Naive thymus-derived CD8-positive, alpha-beta T cell (primary cell): ENCODE measurements at places on chromosomes 4 and X. TPM values are rescaled to one million over a fixed set of nuclear protein-coding genes. Genes with fewer than 3 reads are reported as not detected.

- DNase-seq = no peak
These were observed 193.4 kb upstream of the PACRGL start for GRCh38 chr4:20506827-20507226.

DNA sequence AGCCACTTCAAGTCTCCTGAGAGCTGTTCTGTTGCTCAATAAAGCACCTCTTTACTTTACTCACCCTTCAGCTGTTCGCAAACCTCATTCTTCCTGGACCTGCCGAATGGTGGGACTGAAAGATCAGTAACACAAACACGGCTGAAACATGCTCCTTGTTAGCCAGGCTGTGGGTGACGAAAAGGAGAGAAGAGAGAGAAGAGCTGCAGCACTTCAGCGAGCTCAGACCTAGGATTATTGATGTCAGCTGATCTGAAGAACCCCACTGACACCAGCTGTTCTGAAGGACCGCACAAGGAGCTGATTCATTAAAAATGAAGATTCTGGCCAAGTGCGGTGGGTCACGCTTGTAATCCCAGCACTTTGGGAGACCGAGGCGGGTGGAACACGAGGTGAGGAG, 2020.0 kb upstream of the ADGRL3 start:
- DNase-seq = no peak

DNA sequence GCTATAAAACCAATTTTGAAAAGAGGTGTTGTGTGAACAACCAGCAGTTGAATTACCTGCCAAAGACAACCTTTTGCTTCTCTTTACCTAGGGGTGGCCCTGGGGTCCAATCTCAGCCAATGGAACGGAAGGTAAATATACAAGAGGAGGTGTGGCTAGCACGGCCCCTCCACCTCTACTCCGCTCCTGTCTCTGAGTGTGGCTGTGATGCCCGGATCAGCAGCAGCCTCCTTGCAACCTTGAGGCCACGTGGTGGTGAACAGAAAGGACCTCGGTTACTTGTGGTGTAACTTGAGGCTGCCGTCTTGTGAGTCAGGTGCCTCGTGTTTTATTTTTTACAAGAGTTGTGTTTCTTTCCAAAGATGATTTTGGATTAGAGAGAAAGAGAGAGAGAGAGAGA, 121.5 kb upstream of the PPP2R3B start:
- no peak for DNase-seq

DNA sequence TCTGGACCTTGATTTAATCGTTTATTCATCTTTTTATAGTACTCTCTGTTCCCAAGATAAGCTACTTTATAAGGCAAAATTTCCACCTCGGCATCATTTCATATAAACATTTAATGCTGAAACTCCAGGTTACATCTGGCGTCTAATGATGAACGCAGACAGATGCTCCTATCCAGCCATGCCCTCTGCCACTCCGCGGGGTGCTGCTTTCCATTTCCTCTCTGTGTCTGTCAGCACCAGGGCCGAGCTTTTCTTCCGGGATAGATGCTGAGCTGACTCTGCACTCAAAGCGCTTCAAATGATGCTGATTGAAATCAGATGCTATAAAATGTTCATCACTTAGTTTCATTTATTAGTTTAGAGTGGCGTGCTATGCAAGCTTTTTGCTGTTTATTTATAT, 80.5 kb upstream of the HELT start:
- DNase-seq = no peak

GRCh38 chr4:182862141-182862875, 54.9 kb downstream of the DCTD start:
- no peak for DNase-seq

DNA sequence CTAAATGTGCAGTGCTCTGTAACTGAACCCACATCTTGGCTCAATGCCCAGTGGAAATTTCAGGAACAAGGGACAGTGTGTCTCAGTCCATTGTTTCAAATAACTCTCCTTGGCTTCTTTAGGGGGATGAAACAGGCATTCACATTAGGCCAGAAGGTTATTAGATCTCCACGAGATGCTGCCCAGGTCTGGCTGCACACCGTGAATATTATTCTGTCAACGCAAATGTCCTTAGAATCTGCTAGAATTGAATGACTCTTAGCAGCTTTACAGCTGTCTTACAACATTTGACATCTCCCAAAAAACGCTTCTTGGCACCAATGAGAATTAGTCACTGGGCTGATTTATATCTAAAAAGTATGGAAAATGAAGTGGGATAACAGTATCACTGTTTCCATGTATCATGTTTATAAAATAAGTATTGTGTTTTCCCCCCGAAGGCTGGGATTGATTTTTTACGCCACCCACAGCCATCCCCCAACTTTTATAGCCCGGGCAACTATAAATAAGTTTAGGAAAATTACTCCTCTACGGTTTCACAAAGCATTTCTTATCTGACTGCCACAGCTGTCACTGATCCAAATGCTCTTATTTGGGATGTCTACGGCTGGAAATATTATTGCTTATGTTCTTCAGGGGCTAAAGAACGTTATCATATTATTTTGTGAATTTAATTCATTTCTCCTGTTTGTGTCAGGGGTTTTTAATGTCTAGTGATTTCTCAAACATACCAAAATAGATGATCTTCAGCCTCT, 559.7 kb upstream of the FAT1 start:
- no peak for DNase-seq

DNA sequence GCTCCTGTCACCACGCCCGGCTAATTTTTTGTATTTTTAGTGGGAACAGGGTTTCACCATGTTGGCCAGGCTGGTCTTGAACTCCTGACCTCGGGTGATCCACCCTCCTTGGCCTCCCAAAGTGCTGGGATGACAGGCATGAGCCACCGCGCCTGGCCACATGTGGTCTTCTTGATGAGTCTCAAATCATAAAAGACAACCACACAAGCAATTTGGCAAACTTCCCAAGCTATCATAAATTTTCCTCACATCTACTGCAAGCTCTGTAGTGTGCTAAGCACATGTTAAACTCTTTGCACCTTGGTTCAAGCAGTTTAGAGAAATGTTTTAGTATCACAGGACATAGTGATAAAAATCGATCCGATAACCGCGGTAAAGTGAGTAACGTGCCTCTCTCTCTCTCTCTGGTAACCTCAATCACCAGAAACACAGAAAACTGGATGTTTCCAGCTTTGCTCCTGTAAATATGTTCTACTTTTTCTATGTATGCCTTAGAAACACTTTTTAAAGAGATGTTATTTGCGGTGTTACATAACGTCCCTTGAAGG, 256.8 kb downstream of the DHRSX start:
- DNase-seq = no peak

GRCh38 chr4:105147016-105147552, 408 bp downstream of the TET2 start:
- DNase-seq = no peak

GRCh38 chr4:128596853-128597252, 212.6 kb upstream of the JADE1 start:
- DNase-seq = no peak

DNA sequence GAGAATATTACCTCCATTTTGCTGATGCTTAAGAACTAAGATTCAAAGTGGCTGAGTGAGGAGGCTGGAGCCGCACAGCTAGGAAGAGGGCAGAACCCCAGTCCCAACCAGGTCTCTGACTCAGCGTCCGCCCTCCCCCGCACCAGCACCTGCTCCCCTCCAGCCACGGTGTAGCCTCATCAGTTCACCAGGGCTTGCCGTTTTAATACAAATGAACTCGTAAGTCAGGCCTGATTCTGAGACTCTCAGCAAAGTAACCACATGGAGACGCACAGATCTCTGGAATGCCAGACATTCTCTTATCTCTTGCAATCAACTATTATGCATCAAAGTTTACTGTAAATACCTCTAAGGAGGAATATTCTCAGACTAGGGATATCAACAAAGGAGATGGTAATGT, 52.4 kb downstream of the ENPP6 start:
- DNase-seq = no peak

CYSLTR1 gene
- total RNA-seq = 1.1 TPM

RRH gene
- total RNA-seq = 0.42 TPM

SCML2 gene
- total RNA-seq = 2.1 TPM

CSN1S1 gene
- not detected for total RNA-seq

CENPVL3 gene
- not detected for total RNA-seq

GIMD1 gene
- not detected for total RNA-seq

RAB33A gene
- total RNA-seq = 16.7 TPM
